Stimulated activated CD4-positive, alpha-beta T cell treated with anti-CD3 and anti-CD28 coated beads, Interleukin-4, amount 100 ng/mL, for 48 hours (primary cell): ENCODE measurements at places on chromosomes 1 and 21.

- no peak for DNase-seq
Measured at GRCh38 chr1:196400478-196401451, 207.5 kb downstream of the KCNT2 start.

DNA sequence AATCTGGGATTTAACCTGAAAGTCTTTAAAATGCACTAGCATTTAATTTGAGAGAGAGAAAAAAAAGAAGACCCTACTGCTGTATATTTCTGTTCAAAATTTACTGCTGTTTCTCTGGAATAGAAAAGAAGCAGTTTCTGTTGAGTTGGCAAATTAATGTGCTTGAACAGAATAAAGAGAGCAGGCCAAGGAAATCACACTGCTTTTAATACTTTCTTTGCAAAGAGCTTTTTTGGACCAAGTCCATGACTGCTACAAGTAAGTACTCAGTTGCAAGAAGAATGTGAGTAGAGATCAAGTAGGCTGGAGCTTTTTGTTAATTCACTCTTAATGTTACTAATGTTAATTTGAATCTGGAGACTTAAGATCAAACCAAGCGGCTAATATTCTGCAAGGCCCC lies 336.2 kb upstream of the SGIP1 start:
- DNase-seq: no peak

GRCh38 chr21:45439901-45440461 lies 35.0 kb downstream of the COL18A1 start:
- no peak for DNase-seq

DNA sequence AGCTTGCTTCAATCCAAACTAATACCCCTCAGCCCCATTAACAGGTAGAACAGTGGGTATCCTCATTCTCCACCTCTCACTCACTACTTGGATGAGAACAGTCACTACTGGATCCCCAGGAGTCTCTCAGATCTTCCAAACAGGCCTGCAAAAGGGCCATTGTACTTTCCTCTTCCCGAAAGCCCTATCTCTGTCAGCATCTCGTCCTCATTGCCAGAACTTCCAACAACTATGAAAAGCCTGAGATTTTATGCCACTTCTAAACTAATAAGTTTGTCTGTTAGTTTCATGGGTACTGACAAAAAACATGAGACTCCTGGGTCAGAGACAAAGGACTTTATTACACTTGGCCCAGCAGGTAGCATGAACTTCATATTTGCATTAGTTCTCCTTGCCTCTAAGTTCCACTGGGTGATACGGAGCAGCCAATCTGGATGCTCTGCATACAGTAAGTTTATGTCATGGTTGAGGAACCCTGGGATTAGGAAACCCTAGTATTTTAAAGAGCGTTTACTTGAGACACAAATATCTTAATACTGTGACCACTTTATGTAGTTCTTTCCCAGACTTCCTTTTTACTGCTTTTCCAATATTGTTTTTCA lies 38.1 kb downstream of the VANGL2 start:
- no peak for DNase-seq

GRCh38 chr1:207923121-207923520 lies 12.2 kb upstream of the CD34 start:
- DNase-seq: no peak

- no peak for DNase-seq
Measured at GRCh38 chr1:154896771-154897286, 26.7 kb upstream of the KCNN3 start.

GRCh38 chr1:185694081-185694480 lies 40.1 kb upstream of the HMCN1 start:
- DNase-seq: no peak
